ENCODE measurements at places on chromosomes 2 and 18.

- DNase-seq = no peak
These were observed 48.6 kb downstream of the EMILIN2 start for GRCh38 chr18:2895391-2895790.

GRCh38 chr2:118580651-118581050, 266.8 kb downstream of the EN1 start:
- DNase-seq = no peak

DNA sequence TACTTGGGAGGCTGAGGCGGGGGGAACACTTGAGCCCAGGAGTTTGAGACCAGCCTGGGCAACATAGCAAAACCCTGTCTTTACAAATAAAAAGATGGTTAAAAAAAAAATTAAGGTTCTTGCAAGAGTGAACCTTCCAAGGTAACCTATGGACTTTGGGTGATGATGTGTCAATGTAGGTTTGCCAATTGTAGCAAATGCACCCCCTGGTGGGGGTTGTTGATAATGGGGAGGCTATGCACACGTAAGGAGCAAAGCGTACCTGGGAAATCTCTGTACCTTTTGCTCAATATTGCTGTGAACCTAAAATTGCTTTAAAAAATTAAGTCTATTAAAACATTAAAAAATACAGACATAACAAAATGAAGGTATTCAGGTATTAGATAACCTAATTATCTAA, 70.4 kb downstream of the CWC22 start:
- peak; percentile 30 for DNase-seq

DNA sequence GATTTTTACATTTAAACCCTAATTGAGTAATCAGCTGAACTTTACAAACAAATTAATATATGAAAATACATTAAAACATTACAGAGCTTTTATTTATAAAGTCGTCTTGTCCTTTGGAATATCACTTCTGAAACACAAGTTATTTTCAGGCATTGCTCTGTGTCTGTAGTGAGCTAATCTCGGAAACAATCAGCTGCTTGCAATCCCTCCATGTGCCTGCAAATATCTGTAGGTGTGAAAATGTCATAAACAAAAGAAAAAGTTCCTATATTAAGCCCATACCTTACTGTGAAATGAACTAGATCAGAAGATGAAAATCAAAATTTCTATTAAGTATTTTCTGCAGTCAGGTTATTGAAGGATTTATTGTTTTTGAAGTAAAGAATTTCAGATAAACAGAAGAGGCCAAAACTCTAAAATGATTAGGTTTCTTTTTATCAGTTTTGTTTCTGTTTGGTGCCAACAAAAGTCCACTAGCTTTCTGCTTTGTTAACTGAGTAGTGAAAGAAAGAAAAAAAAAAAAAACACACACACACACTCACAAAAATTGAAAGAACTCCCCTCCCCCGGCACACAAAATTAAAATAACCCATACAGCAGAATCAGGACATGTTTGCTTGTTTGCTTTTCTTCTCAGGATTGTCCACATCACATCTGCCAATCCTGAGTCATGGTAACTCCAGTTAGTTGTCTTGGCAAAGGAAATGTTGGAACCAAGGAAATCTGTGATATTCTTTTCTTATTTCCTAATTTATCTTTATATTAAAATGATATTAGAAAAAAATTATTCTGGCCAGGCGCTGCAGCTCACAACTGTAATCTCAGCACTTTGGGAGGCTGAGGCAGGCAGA, 627.0 kb upstream of the SLC39A10 start:
- no peak for DNase-seq

DNA sequence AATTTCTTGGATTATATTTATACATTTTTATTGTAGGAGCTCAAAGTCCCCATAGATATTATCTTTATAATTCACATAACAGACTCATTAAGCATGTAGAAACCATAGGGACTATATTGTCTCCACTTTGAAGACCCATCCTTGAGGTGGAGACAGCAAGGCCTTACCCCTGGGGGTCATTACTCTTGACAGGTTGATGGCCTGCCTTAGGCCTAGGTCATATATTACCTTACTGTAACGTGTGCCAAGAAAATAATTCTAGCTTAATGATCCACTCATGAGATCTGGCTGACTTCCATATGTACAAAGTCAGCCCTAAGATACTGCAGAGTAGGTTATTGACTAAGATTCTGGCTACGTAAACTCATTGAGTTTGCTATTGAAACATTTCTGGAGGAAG, 65.4 kb upstream of the GLS start:
- no peak for DNase-seq

- DNase-seq = no peak
These were observed 3.1 kb upstream of the DCTN1 start for GRCh38 chr2:74383254-74383653.

GRCh38 chr2:127631541-127631996, 14.4 kb upstream of the GPR17 start:
- no peak for DNase-seq

DNA sequence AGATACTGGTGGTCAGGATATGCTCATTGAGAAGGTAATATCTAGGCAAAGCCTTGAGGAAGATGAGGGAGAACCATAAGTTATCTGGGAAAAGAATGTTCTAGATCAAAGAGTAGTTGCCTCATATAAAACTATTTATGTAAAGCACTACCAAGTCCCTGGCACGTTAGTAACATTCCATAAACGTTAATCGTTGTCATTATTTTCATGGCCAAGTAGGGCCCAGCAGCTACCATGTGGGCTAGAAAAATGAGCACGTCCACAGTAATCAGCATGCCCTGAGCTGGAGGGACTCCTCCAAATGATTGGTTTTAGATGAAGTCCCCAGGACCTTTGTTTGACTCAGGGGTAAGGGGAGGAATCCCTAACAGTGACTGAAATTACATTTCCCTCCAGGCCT, 32.7 kb upstream of the AFTPH start:
- DNase-seq = no peak

GRCh38 chr2:128282976-128283810, 35.5 kb downstream of the HS6ST1 start:
- no peak for DNase-seq
